ENCODE measurements at places on chromosomes 11 and 22. TPM values are rescaled to one million over a fixed set of nuclear protein-coding genes. Genes with fewer than 3 reads are reported as not detected.
A peak's percentile ranks its signal among the peaks of the same experiment; 100 is the strongest.

GRCh38 chr22:31088233-31088986, 7.3 kb downstream of the SMTN start:
- H3K4me1 ChIP-seq, result peaks cover 11% of the 10 kb centered on the region
- H3K27me3 ChIP-seq, result no peaks in the 10 kb centered on the region
- no peak overlapping the region for H3K27ac ChIP-seq
- H3K36me3 ChIP-seq, result no peaks in the 10 kb centered on the region
- DNase-seq, result no peak
- H3K4me3 ChIP-seq, result no peak overlapping the region

DNA sequence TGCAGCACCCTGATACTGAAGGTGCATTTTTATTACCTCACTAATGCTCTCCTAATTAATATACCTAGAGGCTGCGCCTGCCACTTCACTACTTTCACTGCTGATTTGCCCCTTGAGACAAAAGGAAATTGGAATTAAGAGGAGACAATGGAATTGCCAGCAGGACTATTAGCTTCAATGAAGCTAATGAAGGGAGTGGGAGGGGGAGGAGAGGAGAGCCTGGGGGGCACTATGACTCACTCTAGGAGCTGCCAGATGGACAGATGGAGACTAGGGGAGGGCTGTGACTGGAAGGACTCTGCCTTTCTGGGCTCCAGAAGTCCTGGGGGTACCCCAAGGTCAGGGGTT, 102.8 kb upstream of the DRD2 start:
- H3K27me3 ChIP-seq, result peaks cover 43% of the 10 kb centered on the region
- no peak overlapping the region for H3K27ac ChIP-seq
- no peak overlapping the region for H3K4me3 ChIP-seq
- H3K36me3 ChIP-seq, result no peaks in the 10 kb centered on the region
- H3K4me1 ChIP-seq, result peaks cover 15% of the 10 kb centered on the region

GRCh38 chr22:22927888-22928665, 40.5 kb downstream of the IGLL5 start:
- peaks cover 10% of the 10 kb centered on the region for H3K4me1 ChIP-seq
- H3K27me3 ChIP-seq, result no peaks in the 10 kb centered on the region
- no peak for DNase-seq
- no peak overlapping the region for H3K27ac ChIP-seq
- H3K36me3 ChIP-seq, result no peaks in the 10 kb centered on the region

GRCh38 chr11:64233913-64234586, at the start of gene VEGFB:
Gene VEGFB, plus strand, starts transcription at chr11:64234584. Its CDS starts 250 bp downstream, at chr11:64234834.
- peak within 1 kb of the TSS; percentile 44 for H3K27ac ChIP-seq
- no peaks in the 10 kb centered on the region for H3K36me3 ChIP-seq
- peak within 1 kb of the TSS; percentile 96 for H3K4me3 ChIP-seq
- peak; percentile 81 for DNase-seq

DNA sequence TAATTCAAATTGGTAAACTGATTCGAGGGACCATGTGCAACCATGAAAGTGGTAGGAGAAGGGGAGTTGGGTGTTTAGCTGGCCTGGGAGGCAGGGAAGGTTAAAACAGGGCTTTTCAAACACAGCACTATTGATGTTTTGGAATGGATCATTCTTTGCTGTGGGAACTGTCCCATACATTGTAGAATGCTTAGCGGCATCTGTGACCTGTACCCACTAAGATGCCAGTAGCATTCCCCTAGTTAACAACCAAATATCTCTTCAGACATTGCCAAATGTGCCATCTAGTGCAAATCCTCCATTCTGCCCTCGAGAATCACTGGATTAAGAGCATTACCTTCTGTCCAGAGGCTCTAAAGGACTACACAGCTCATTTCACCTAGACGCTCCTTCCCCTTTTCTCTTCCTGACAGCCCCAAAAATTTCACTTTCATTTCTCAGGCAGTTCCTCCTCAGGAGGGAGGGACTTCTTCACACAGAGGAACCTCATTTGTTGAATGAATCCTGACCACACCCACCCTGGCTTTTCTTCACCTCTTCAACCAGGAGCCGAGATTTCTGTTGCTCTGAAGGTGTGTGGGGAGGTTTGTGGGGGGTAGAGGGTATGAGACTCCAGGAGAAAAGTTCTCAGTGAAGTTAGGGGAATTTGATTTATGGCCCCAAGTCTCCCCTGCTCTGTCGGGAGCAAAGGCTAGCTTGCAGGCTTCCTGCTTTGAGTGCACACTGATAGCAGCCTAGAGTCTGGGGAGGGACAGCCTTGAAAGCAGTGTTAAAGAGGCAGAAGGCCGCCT, at the start of gene TRIM34:
TRIM34 (plus strand) TSS at position 513 of the 791 bp plus-strand sequence. CDS start 7,331 bp downstream, outside the sequence.
- DNase-seq, result peak; percentile 67
- peak within 1 kb of the TSS; percentile 90 for H3K4me3 ChIP-seq

DNA sequence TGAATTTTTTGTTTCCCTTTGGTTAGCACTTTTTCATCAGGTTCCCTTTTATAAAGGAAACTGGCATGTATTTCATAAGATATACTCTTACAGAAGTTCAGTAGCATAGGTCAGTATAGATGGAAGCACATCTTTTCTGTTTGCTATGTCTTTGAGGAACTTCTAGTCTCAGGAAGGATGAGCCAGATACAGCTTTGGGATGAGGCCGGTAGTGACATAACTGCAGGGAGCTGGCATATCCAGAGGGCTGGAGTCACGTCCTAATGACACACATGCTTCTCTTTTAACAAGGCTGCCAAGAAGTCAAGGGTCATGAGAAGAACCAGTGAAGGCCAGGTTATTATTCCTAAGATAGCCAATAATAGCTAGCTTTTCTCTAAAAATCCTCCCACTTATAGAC, 33.3 kb upstream of the ADSL start:
- H3K4me3 ChIP-seq, result no peak overlapping the region
- peaks cover 41% of the 10 kb centered on the region for H3K36me3 ChIP-seq
- H3K27me3 ChIP-seq, result no peaks in the 10 kb centered on the region
- DNase-seq, result no peak
- peak overlapping the region; percentile 86 for H3K27ac ChIP-seq

GRCh38 chr22:43401661-43402060, 10.2 kb upstream of the MPPED1 start:
- no peak for DNase-seq
- H3K27ac ChIP-seq, result no peak overlapping the region
- H3K27me3 ChIP-seq, result peaks cover 17% of the 10 kb centered on the region
- no peaks in the 10 kb centered on the region for H3K4me1 ChIP-seq
- no peaks in the 10 kb centered on the region for H3K36me3 ChIP-seq

Gene IGLL1
- total RNA-seq, result not detected

Gene TRIM48
- not detected for total RNA-seq

Measured in activated T-cell treated with anti-CD3 and anti-CD28 coated beads, Interleukin-2, amount 50 U/mL, for 72 hours (primary cell).